ENCODE measurements at places on chromosomes 7 and 10.

DNA sequence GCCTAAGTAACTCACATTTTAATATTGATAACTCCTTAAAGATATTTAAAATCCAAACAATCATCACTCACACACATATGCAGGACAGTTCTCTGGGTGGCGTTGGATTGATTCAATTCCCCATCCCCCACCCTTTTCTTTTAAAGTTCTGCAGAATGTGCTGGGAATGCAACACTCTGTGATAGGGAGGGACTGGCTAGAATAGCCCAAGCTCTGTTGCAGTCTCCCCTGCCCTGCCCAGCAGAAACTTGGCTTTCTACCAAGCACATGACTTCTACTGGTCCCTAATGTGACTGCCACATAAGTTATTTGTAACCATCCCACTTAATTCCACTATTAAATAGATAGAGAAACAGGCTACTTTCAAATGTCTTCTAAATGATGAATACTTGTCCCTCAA, 55.2 kb downstream of the TWIST1 start:
- no peak for DNase-seq

GRCh38 chr10:21518149-21518640, 7.3 kb downstream of the SKIDA1 start:
- DNase-seq, result no peak

DNA sequence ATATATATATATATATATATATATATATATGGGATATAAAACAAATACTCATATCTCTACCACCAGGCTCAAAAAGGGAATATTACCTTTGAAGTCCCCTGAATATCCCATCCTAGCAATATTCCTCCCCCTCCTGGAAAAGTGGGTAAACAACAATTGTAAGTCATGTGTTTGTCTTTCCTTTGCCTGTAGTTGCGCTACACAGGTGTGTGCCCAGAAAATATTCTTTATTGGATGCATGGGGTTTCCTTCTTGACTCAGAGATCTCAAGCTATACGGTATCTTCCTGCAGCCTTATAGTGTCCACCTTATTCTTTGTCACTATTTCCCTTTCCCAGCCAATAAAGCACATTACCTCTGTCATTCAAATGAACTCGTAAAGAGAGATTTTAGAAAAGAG, 54.2 kb downstream of the MET start:
- no peak for DNase-seq

DNA sequence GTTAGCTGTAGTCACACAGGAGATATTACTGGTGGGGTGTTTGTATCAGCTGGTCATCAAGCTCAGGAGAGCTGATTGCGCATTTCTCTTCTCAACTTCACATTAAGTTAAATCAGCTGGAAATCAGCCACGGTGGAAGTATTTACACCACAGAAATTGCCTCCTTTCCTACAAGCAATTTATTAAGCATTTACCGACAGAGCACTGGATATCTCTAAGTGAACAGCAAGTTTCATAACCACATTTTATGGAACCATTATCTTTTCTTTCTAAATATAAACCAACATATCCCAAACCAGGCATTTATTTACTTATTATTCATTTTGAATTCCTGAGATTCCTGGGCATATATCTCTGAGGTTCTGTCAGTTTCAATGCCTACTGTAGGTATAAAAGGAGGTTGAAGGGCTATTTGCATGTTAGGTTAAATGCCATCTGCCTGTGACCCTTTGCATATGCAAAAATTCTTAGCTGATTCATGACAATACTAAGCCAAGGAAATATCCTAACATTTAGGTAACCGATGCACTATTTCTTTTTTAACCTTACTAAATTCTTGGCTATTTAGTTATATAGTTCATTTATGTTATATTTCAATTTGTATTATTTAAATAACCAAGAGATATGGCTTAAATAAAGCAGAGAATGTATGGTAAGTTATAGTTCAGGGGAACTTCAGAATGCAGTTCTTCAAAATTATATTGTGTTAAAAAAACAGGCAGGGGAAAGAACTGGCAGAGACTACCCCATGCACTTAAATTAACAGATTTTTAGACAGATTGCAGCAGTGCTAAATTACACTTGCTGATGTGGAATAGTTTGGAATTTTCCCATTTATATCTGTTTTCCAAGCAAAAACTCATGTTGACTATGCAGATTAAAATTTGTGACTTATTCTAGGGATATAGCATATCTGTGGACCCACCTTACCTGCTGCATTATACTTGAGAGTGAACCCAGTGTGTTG, 56.8 kb downstream of the DYNC1I1 start:
- DNase-seq, result no peak

DNA sequence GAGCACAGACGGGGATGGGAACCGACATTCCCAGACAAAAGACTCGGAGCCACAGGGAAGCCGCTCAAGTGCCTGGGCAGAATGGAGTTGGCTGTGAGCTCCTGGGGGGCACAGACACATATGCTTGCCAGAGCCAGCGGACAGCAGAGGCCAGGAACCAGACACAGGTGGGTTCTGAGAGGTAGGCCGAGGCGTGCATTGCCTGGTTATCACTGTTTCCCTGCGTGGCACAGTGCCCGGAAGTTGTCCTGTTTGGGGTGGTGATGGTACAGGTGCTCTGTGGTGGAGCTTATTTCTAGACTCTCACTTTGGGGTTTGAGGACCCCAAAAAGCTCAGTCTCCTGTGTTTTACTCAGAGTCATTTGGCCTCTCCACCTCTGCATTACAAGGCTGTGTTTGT, 2.5 kb downstream of the PALD1 start:
- DNase-seq, result no peak

GRCh38 chr10:69558559-69558958, 14.7 kb downstream of the NEUROG3 start:
- no peak for DNase-seq

- no peak for DNase-seq
Measured at GRCh38 chr7:90980545-90980944, 283.7 kb upstream of the FZD1 start.

- no peak for DNase-seq
Measured at GRCh38 chr7:91995391-91996105, 54.9 kb downstream of the AKAP9 start.

DNA sequence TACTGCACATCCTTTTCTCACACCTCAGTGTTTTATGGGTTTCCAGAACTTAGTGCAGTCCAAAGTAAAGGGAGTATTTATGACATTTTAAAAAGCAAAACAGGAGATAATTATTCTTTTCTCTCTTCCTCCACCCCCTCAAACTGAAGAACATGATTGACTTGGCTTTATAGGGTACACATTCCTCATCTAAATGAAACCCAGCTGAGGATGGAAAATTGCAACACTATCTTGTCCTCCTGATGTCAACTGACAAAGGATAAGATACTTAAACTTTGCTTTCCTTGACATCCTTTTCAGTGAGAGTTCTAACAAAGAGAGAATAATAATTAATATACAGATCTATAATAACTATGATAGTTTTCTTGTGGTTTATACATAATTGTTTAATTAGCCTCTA, 299.1 kb downstream of the BBS9 start:
- no peak for DNase-seq

- no peak for DNase-seq
Measured at GRCh38 chr7:131071786-131072504, 255.7 kb upstream of the MKLN1 start.

DNA sequence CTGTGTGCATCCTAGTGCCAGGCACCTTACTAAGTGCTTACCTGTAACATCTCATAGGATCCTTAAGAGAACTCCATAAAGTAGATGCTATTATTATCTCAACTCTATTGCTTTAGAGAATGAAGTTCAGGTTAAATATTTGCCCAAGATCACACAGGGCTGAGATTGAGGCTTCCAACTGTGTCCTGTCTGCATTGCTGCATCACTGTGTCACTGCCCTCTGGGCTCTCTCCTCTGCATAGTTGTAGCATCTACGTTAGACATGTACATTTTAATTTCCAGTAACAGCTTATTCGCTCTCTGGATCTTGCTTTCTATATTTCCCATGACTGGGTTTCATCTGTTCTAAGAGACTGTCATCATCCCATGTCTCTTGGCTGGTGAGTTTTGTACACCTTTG, 63.6 kb upstream of the FZD8 start:
- DNase-seq, result no peak

GRCh38 chr10:68550747-68551411, 9.3 kb upstream of the TET1 start:
- no peak for DNase-seq

DNA sequence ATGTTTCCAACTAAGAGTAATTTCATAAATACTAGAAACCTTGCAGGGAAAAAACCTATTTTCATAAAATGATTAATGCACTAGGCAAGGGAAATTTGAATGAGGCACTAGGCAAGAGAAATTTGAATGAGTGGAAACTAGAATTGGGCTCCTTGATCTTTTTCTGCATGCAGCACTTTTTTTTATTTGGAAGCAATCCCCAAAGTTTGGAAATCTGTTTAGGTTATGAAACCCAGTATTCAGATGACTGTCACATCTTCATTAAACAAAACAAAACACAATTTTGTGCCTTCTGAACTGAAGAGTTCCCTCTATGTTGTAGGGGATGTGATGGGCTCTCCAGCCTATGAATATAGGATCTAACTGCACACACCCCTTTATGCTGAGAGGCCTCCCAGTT, 201.9 kb downstream of the BAMBI start:
- no peak for DNase-seq

DNA sequence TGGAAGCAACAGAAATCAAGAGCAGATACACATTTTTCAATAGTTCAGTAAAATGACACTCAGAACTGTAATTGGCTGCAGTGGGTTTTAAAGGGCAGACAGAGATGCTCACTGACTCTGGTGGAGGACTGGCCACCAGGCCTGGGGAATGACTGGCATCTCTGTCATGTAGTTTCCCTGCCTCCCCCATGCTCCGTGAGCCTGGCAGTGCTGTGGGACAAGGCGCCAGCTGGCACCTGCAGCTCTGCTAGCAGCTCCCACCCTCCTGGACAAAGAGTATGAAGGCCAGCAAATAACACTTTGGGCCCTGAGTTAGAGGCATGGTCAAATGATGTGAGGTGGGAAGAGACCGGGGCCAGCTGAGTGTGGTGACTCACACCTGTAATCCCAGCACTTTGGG, 15.0 kb downstream of the TSPAN33 start:
- DNase-seq, result no peak

GRCh38 chr10:75956624-75957023, 525.2 kb downstream of the LRMDA start:
- DNase-seq, result no peak

GRCh38 chr7:4964506-4964905, 5.5 kb upstream of the MMD2 start:
- DNase-seq, result no peak

DNA sequence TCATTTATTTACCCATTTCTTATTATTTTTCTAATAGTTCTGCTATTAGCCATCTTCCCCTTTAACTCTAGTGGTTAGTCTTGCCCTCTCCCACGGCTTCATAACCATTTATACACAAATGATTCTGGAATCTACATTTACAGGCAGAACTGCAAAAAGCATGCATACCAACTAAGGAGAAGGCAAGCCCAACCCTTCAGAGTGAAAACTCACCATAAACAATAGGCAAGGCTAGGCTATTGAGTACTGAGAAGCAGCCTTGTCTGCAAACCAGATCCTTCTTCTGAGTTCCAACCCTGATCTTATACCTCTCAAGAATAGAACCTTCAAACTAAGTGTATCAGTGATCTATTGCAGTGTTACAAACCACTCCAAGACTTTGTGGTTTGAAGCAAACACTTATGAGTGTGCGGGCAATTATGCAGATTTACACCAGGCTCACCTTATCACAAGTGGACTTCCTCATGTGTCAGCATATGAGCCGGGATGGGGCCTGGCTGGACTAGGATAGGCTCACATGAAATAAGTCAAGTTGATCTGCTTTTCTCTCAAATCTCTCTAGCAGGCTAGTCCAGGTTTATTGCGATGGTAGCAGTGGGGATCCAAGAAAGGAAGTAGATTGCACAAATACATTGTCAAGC, 896.9 kb upstream of the PHF14 start:
- no peak for DNase-seq

DNA sequence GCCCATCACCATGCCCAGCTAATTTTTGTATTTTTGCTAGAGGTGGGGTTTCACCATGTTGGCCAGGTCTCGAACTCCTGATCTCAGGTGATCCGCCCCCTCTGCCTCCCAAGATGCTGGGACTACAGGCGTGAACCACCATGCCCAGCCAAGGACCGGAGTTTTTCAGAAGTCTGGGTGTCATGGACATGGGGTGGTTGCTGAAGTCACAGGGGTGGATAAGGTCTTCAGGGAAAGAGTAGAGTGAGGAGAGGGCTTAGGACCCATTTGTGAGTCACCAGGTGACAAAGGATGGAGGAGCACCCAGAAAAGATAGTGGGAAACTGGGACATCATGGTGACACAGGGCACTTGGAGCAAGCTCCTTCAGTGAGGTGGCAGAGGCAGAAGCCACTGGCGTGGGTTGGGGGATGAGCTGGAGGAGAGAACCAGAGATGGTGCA, 2.8 kb upstream of the GPRIN2 start:
- DNase-seq, result no peak

DNA sequence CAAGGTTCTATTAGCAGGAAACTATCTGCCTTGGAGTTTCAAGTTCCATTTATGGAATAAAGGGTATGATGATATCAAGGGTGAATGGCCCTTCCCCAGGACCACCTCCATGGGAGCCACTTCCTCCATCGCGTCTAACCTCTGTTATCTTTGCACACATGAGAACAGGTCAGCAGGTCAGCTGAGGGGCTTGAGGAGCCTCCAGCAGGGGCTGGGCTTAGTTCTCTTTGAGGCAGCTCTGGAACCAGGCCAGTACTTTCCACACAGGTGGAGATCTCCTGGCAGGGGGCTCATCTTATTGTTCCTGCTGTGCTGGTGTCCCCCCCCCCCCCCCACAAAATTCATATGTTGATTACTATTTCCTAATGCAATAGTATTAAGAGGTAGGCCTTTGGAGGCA, 472.2 kb upstream of the ZMIZ1 start:
- DNase-seq, result no peak

GRCh38 chr10:99742701-99743100, 10.7 kb downstream of the CUTC start:
- no peak for DNase-seq

DNA sequence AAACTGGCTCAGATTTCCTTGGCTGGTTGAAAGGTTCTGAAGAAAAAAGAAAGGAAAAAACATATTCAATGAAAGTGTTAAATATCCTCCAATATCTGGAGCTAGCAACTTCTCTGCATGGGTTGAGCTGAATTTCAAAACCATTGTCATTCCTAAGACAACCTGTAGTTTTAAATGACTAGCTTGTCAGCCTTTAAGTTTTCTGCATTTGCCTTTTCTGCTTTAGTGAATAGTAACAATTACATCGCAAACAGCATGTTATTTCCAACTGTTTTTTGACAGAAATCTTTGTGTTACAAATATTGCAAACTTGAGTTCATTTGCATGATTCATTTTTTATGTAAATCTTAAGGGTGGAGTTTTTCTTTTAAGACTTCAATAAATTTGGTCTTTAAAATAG, 852.3 kb upstream of the CELF2 start:
- no peak for DNase-seq
